Activated T-cell treated with anti-CD3 and anti-CD28 coated beads, Interleukin-2, amount 50 U/mL, for 24 hours (primary cell): ENCODE measurements at places on chromosomes 7 and 10.

DNA sequence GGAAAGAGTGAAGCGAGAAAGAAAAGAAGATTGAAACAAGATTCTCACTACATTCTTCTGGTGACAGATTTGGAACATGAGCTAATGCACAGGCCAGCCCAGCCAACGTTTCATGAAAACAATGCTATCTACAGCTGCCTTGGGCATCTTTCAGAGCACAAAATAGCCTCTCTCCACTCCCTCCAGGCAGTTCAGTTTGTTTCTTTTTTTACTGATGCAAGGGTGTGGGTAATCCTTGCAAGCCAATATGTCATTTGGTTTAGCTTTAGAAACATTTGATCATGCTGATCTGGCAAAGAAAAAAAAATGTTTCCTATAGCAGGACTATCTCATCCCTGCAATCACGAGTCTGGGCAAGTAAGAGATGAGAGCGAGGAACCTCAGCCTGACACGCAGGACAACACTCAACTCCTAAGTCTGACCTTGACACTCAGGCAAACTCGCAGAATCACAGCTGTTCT is 35.9 kb downstream of the SVIL start:
- DNase-seq, result no peak

DNA sequence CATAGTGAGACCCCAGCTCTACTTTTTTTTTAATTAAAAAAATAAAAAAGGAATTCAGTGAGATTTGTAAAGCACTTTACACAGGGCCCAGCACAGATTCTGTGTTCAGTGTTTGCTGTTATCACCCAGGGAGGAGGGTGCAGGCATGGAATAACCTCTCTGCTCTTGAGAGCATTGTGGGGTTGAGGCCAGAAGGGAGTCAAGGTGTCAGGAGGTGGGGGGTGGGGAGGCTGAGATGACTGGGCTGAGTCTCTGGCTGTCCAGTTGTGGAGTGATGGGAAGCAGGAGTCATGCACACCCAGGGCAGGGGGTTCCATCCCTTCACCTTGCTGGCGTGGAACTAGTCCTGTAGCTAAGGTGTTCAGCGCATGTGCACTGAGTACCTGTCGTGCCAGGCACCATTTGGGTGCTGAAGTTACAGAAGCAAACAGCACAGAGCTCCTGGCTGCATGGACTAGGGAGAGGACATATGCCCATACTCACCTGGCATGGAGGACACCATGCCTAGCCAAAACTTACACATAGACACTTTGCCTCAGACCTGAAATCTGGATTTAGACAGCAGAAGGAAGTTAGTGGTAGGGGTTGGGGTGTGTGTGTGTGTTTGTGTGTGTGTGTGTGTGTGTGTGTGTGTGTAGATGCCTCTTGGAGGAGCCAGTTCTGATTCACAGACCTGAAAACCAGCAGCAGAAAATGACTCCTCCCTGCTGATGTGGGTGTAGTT is 69.2 kb upstream of the LRRC4 start:
- DNase-seq, result no peak

DNA sequence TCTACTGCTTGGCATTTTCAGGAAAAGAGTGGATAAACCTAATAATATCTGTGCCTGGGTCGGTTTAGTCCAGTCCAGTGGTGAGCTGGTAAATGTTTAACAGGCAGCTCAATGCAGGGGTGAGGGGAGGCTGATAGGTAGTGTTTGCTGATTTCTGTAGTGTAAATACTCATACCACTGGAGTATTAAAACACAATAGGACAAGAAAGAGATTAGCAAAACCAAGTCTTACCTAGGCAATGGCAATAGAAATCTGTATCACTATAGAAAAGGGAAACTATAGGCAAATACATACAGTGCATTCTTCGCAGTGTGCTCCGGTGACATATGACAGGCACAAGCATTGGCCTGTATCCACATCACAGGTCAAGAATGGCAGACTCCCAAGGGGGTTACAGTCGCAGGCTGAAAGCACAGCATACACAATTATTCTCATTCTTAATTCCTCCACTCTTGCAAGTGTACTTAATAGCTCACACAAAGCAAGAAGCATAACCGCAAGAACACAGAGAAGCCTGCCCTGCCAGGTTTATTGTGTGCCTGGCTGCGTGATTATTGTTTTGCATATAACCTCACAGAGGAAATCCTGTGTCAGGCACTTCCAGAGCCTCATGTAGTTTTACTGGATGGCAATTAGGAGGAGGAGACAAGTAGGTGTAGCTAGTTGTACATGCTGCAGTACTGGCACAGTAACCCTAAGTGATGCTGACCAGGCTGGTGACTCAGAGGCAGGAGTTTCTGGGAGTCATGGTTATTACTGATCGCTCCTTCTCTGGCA is 35.0 kb downstream of the LAMB4 start:
- no peak for DNase-seq

- no peak for DNase-seq
Measured at GRCh38 chr7:37377231-37377630, 71.4 kb downstream of the ELMO1 start.
